Lower leg skin (tissue), 4 donors: ENCODE measurements at places on chromosomes 4 and X. TPM values are rescaled to one million over a fixed set of nuclear protein-coding genes. Genes with fewer than 3 reads are reported as not detected.

DNA sequence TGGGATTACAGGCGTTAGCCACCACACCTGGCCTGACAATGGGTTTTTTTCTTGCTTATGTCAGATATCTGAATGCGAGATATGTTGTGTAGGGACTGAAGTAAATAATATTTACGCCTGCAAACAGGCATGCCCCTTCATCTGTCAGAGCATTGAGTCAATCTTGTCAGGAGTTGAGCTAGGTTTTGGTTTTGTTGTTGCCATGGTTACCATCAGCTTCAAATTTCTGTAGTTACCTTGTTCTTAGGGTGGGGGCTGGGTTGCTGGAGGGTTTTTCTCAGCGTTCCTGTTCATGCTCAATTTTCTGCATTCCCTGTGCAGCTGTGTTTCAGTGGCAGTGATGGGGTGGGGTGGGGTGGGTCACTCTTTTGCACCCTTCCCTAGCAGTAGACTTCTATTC, 14.5 kb downstream of the MRPL1 start:
- DNase-seq = no peak

DNA sequence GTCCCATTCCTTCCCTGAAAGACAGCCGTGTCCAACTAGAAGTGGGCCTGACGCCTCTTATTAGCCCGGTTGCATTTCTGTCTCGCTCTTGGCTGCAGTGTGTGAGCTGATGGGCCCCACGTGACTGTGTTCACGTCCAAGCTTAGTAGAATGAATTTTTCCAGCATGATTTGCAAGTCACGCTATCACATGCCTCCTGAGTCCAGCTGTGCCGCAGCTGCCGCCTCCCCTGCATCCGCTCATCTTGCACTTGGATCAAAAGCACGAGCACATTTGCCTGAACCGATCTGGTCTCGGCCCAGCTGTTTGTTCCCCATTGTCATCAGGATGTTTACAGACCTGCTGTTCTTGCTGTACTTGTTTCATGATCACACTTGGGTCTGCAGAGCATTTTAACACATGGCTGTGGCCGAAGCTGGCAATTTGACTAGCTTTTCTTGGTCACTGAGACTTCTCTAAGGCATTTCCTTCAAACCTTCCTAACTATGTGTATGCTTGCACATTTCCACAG, 126.5 kb downstream of the KIT start:
- DNase-seq = peak; percentile 89

Gene BCORL1
- 8.4 TPM for total RNA-seq

GRCh38 chrX:153527208-153527607, 9.8 kb downstream of the ATP2B3 start:
- DNase-seq = no peak

DNA sequence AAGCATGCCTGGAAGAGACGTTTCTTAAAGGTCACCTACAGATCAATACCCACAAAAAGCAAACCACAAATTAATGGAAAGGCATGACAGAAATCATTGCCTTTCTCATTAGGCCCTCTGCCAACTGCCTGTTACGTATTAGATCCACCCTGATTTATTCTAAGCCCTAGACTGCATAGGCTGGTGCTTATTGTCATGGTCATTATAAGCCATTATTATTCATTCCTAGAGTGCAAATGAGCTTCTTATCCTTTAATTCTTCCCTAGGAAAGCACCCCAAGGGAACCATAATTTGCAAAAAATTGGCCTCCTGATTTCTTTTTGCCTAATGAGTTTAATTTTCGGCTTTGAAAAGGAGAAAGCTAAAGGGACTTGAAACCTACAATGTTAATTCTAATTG, 184.2 kb upstream of the GPRIN3 start:
- no peak for DNase-seq

Gene ZNF185
- total RNA-seq = 72.7 TPM

DNA sequence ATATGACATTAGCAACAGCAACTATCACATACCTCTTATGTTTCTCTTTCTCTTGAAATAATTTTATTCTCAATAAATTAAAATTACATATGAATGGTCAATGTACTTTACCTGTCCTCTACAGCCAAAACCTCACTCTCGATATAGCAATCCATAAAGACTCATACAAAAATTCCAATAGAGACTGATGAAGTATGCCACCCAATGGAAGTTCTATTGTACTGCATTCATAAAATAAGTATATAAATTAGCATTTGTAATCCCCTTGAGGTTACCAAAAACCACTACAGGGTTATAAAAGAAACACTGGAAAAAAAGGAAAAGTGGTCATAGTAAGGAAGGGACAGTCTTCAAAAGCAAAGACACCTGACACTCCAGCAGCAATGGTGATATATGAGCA, 32.8 kb downstream of the CLDN2 start:
- no peak for DNase-seq

Gene FANCB
- total RNA-seq = 0.94 TPM

GRCh38 chrX:30798810-30799209, 90.2 kb downstream of the TAB3 start:
- no peak for DNase-seq

GRCh38 chr4:36402008-36402758, 120.8 kb downstream of the DTHD1 start:
- DNase-seq = no peak

DNA sequence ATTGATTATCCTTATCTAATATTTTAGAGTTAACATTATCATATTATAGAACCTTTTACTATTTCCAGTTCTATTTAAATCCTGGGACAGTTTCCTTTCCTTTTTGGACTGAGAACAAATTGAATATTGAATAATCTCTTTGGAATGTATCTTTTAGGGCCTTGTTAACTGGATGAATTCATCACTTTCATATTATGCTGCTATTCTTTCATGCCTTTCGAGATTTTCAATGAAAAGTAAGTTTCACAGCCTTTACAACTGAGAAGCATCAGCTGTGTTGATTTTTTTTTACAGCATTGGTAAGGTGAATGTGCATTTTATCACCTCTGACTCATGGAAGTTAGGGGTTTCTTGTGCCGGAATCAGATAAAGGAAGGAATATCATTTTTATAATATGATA, 39.6 kb downstream of the PDLIM5 start:
- no peak for DNase-seq

- DNase-seq = no peak
Observed at GRCh38 chrX:107673431-107673830, 45.1 kb downstream of the PRPS1 start.

- DNase-seq = no peak
Observed at GRCh38 chr4:19562456-19562855, 689.2 kb upstream of the SLIT2 start.

DNA sequence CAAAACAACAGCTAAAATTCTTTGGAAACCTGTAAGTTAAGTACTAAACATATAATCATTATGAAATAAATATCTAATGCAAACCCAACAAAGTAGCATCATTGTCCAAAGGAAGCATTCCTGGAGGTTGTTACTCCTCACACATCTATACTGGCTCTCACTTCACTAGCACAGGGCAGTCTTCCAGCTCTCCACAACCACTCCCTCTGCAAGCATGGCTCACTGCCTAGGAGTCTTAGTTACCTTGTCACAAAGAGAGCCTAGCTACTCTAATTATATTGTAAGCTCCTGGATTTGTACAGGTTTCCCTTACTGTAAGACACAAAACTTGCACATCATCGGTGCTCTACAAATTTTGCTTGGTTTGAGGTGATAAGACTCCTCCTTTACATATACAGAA, 76.1 kb downstream of the AMMECR1 start:
- DNase-seq = no peak

DNA sequence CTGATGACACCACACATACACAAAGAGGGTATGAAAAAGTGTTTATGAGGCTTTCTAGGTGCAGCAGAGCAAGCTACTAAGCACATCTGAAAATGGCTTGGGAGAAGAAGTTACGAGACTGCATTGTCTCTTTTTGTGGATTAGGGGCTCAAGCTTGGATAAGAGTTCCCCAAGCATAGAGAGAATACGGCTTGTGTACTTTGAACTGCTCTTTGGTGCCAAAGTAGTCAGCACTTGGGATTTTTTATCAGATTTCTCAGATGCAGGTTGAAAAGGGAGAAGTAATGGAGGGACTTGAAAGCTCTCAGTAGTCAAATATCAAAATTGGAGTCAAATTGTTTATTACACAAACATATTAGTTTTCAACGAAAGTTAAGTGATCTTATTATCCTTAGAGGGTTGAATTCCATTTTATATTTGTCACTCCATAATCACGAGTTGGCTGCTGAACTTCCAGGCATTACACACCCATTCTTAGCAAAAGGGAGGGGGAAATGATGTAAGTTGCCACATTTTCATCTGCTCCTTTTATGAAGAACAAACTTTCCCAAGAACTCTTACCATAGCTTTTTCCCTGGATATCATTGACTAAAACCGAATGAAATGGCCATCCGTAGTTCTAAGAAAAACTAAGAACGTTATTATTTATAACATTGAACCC, 1904.9 kb downstream of the PCDH7 start:
- no peak for DNase-seq

Gene HMX1
- total RNA-seq = 0.84 TPM

Gene F9
- total RNA-seq = not detected

- no peak for DNase-seq
Observed at GRCh38 chr4:154424810-154425484, 66.7 kb downstream of the DCHS2 start.

DNA sequence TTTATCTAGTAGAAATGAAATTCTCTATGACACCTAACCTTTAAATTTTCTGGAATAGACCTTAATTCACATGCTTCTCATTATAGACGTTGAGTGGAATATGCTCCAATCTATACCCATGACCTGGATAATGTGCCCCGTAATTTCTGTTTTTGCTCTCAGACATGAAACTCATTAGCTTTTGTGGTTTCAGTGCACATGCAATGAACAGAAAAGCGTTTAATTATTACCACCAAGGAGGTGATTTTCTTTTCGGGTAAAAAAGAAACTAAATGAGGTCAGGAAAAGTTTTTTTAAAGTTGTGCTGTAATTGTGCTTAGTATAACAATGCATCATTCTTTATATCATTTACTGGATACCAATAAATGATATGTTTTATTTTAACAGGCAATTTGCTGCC, 1703.9 kb upstream of the TENM3 start:
- DNase-seq = no peak

GRCh38 chrX:18971506-18971905, 12.4 kb downstream of the PHKA2 start:
- no peak for DNase-seq

GRCh38 chr4:34845926-34846325, 1398.4 kb downstream of the ARAP2 start:
- no peak for DNase-seq

DNA sequence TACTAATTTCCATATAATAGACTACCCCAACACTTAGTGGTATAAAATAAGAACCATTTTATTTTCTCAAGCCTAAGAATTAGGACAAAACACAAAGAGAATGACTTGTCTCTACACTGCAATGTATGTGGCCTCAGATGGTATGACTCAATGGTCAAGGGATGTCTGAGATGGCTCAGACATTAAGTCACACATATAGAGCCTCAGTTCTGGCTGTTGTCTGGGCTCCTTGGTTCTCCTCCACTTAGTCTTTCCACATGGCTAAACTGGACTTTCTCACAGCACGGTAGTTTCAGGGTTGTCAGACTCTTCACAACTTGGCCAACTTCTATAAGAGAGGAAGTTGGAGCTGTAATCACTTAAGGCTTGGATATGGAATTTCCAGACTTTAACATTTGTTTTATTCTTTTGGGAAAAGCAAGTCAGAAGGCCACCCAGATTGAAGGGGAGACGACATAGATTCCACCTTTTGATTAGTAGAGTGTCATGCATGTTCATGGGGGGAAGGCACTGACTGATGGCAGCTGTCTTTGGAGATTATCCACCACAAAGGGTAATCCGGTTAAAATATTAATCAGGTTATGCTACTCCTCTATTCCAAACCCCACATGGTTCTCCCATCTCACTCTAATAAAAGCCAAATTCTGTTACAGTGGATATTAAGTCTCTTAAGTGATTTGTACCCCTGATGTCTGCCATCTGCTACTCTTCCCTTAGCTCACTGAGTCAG, 9.4 kb downstream of the IL15 start:
- DNase-seq = no peak

DNA sequence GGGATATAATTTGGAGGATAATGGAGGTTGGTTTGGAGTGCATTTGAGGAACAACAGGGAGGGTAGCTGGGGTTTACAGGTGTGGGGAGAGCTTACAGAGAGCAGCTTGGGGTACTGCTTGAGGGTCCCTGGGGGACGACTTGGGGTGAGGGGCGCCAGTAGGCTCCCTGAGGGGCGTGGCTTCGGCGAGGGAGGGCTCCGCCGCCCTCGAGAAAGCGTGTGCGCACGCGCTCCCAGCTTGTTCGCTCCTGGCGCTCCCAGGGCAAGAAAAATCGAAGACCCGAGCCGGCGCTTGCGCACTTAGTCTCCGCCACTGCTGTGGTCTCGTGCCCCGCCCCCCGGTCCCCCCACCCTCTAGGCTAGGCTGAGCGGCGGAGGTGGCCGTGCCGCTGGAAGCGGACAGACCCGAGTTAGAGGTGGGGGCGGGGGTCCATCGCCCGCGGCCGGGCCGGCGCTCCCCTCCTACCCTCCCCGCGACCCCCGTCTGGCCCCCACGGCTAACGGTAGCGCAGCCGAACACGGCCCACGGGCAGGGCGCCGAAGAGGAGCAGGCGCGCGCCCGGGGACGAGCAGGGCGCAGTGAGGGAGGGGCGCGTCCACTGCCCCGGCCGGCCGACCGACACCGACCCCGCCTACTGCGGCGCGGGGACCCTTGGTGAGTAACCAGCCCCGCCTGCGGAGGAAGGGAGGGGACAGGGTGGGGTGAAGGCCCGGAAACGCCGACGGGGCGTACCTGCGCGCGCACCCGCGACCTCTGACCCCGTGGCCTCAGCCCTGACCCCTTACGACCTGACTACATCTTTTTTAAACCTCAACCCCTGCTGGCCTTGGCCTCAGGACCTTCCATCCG, 5.4 kb upstream of the CCDC120 start:
- DNase-seq = no peak

- no peak for DNase-seq
Observed at GRCh38 chrX:123298026-123298425, 113.9 kb downstream of the GRIA3 start.

- DNase-seq = no peak
Observed at GRCh38 chr4:106344647-106344970, 24.0 kb downstream of the GIMD1 start.

DNA sequence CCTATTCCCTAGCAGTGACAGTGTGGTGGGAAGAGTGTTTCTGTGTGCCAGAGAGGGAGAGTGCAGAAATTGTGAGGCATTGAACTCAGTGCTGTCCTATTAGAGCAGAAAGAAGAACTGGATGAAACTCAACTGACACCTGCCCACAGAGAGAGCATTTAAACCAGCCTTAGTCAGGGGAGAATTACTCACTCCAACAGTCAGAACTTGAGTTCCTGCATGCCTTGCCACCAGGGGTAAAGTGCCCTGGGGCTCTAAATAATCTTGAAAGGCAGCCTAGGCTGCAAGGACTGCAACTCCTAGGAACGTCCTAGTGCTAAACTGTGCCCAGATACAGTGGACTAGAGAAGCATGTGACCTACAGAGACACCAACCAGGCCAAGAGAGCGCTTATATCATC, 12.8 kb downstream of the CYSLTR1 start:
- no peak for DNase-seq

DNA sequence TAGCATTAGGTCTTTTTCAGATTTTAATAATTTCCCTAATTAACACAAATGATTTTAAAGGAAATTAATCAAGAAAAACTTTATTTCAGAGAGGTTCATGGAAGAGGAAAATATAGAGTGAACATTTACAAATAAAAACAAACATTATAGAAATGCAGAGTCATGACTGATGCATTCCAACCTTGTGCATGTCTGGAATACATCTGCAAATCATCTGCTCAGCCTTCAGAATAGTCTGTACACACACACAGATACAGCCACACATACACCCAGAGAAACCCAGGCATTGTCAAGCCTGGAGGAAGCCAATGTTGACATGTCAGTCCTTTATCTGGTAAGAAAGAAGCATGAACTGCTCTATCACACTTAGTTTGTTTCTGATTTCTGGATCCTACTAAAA, 61.3 kb upstream of the NFKB1 start:
- no peak for DNase-seq

Gene GSX2
- 1.6 TPM for total RNA-seq

Gene GAGE2A
- total RNA-seq = not detected
